ENCODE measurements at places on chromosomes 6 and 20.

GRCh38 chr6:146154197-146154596 is 125.3 kb downstream of the GRM1 start:
- DNase-seq: no peak

GRCh38 chr20:11274141-11274594 is 600.4 kb upstream of the JAG1 start:
- DNase-seq: no peak

DNA sequence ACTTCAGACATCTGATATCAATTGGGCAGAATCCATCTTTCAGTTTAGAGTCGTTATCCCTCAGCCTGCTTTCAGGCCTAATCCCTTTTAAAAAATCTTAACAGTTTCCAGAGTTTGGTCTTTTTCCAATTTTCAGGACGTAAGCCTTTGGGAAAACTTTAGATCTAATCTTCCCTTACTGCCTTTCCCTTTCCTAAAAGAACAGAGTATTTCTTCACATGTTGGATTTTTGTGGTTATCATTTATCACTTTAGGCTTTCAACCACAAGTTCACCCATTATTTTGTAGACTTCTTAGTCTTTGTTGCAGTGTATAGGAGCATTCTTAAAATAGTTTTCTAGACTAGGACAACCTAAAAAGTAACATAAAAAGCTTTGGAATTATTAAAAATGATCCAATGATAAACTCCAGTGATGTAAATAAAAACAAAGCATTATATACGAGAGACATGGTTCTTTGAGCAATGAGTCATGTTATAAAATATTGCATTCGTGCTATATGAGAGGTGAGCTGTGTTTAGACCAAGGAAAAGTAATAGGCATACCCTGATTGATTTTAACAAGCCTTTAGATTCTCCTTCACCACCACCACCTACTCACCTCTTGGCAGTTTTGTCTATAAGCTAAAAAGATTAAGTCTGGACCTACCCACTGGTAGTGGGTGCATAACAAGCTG is 90.4 kb upstream of the MCHR2 start:
- DNase-seq: no peak

GRCh38 chr6:123967905-123968304 is 164.2 kb downstream of the NKAIN2 start:
- no peak for DNase-seq

DNA sequence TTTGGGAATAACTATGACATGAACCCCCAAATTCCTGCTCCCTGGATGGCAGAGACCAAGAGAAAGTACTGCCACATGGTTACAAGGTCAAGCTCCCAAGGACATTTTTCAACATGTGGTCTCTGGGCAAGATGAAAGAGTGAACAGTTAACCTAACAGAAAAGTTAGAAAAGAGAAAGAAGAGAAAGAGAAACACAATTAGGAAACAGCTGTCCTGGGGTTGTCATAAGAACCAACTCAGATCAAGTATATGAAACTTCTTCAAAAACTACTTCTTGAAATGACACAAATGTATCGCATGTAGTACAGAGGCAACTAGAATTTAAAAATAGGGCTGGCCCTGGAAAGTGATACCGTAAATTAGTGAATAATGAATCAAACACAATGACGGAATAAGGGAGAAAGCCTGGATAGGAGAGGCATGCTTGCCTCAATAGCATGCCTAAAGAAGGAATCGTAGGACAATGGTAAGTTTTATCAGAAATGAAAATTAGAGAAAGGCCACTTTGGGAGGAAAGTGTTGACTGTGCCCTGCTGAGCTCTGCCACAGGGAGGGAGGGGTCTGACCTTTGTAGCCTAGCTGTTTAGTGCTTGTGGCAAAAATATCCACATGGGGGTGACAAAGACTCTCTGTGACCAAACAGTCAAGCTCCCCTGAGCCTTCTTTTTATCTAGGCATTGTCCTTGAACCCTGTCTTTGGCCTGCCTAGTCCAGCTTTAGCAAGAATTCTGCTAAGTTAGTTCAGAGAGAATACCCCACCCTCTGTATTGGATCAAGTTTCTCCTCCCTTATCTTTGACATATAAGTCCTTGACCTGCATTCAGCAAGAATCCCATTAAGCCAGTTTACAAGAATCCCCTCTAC is 4.3 kb upstream of the DCBLD1 start:
- no peak for DNase-seq

- no peak for DNase-seq
These were observed 28.5 kb downstream of the OSBPL2 start for GRCh38 chr20:62266851-62267250.

GRCh38 chr6:1111361-1111760 is 200.5 kb upstream of the FOXQ1 start:
- no peak for DNase-seq

DNA sequence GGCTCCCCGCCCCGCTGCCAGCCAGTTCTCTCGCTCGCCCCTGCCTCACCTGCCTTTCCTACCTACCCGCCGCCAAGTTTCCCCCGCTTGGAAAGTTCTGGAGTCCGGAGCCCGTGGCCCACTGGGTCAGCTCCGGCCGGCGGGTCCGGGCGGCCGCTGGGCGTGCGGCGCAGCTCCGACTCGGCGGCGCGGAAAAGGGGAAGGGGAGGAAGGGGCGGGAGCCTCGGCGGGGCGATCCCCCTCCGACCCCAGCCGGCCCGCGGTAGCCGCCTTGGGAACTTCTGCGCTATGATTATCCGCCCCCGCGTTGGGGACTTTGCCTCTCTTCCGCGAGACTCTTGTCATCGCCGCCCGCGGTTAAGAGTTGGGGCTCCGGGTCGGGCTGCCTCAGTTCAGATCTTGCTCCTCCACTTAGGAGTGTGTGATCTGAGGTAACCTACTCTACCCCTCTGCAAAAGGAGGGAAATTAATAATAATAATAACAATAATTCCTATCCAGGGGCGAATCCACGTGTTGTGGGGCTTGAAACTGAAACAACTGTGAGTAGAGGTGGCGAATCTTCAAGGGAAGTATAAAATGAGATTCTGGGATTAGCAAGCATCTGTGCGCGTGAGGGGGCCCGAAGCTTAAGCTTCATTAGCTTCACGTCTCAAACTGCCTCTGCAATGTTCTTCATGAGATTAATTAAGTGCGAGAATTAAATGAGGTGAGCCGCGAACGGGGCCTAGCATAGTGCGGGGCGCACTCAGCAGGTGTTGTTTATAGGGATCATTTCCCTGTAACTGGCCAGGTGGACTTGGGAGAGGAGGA is 30.8 kb downstream of the SF3B5 start:
- DNase-seq: no peak

DNA sequence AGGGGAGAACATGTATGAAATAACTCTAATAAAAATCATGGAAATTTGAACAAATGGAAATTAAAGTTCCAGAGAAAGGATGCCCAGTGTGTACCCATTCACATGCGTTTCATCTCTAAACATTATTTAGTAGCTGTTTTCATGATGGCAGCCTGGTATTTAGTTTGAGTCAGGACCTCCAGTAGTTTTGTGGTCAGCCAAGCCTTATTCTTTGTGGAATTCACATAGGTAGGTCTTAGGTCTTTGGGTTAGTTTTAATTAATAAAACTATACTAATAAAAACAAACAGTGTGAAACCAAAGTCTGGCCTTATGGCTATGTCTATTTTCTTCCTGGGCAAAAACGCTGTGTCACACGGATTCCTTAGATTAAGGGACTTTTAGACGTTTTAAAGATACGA is 137.8 kb downstream of the FOXC1 start:
- DNase-seq: no peak

All from breast epithelium (tissue), 4 donors.